ENCODE measurements at places on chromosomes 1 and 21.

GRCh38 chr1:209624558-209625549 lies 27.4 kb downstream of the LAMB3 start:
- no peak for DNase-seq

- DNase-seq, result peak; percentile 3
Observed at GRCh38 chr1:227131193-227131592, 187.1 kb downstream of the CDC42BPA start.

- DNase-seq, result no peak
Observed at GRCh38 chr1:216632980-216633379, 90.2 kb downstream of the ESRRG start.

GRCh38 chr1:27542463-27543273 lies 52.7 kb upstream of the WASF2 start:
- no peak for DNase-seq

GRCh38 chr1:160114085-160114484 lies 1.5 kb upstream of the ATP1A2 start:
- no peak for DNase-seq

GRCh38 chr1:100902365-100902764 lies 6.5 kb downstream of the SLC30A7 start:
- no peak for DNase-seq

DNA sequence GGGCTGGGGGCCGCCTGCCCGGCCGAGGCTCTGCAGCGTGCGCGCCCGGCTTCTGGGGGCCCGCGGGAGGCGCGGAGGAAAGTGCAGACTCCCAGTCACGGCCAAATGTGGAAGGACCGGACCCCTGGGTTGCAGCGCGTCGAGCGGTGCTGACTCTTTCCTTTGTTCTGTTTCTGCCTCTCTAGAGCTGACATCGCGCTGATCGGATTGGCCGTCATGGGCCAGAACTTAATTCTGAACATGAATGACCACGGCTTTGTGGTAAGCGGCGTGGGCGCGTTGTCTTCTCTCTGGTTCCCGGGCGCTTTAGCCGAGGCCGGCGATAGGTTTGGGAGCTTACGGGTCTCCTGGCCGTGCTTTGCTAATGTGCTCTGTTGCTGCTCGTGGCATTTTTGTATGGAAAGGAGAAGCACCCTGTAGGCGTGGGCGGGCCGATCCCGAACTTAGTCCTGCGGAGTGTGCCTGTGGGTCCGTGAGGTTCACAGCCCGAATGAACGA lies 629 bp downstream of the PGD start:
- no peak for DNase-seq

DNA sequence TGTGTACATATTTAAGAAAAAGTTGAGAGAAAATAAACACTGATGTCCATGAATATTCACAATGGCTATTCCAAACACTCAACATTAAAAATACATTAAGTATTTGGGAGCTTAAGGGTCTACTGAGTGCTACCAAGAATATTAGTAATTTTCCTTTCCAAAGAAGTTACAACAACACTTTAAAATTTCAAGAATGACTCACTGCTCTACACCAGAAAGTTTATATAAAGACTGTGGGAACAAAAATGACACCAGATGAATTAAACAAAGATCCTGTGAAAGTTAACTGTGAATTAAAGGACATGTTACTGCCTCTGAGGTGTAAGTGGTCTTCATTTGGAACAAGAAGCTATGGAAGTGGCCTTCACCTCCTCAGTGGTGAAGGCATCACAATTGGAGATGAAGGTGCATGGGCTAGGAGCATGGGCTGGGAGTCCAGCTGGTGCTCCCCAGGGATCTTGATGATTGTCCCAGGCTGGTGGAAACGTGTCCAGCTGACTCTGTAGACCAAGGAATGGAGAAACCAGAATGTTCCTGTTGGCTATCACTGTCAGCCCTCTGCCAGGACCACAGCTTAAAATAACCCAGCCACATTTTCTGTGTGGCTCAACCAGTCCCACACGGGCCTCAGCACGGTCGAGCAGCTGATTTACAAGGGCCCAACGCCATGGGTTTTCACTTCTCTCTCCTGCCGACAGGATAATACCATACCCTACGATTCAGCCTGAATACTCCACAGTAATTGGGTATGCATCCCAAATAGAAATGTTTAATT lies 28.8 kb downstream of the TAF5L start:
- DNase-seq, result peak; percentile 52

- peak; percentile 45 for DNase-seq
Observed at GRCh38 chr1:99590578-99591209, 55.2 kb upstream of the PALMD start.

DNA sequence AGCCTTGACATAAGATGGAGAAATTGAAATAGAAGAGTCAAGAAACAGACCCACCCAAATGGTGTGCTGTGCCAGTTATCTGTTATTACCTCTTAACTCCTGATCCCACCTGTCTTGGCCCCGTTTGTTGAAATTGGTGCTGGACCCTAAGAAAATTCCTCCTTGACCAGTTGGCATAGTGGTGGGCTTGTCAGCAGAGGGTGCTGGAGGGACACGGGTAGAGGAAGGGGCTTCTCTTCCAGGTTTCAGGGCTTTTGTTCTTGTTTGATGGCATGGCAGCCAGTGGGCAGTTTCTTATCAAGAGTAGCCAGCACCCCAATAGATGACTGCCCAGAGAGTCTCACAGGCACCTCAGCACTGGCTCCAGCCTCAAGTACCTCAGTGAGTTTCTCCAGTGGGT lies 51.6 kb downstream of the PCBP3 start:
- no peak for DNase-seq

- DNase-seq, result no peak
Observed at GRCh38 chr1:204703826-204704612, 18.5 kb upstream of the LRRN2 start.

DNA sequence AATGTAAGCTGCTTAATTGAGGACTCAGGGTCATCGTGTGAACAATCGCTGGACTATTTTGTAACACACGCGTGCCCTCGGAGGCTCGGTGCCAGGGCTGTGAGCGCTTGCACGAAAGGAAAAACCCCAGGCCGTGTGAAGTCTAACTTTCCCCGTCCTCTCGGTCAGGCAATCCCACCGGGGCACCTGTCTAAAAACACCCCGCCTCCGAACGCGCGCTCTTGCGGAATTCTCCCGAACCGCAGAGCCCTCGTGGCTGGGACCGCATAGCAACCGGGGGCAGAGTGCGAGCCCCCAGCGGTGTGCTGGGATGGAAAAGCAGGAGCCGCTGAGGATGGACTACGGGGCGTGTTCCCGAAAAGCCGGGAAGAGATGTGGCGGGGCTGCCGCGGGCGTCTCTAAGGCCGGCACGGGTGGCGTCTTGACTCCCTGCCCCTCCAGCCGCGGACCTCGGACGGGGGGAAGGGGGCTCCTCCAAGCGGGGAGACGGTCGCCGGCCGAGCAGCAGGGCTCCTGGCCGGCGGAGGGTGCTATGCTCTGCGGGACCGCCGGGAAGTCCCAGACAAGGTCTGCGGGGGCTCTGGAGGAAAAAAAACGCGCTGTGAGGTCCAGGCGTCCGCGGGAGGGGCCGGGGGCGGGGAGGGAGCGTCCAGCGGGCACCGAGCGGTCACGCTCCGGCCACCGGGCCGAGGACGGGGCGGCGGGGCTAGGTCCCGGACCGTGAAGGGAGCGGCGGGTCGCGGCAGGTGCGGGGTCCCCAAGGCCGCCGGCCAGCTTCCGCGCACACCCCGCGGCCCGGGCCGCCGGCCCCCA lies 936 bp downstream of the ZBTB21 start:
- DNase-seq, result no peak

DNA sequence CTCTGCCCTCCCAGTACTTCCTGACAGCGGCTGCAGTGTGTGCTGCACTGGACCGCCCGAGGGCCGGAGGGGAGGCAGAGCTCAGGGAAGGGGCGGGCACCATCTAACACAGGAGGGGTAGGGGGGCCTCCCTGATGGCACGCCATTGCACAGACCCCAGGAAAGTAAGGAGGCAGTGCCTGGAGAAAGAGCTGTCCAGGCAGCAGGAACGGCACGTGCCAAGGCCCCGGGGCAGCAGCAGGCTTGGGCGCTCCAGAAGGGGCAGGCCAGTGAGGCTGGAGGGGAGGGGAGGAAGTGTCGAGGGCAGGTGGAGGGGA lies 110.7 kb downstream of the CRYAA start:
- no peak for DNase-seq

GRCh38 chr1:178254433-178254832 lies 160.5 kb downstream of the RASAL2 start:
- DNase-seq, result no peak

- DNase-seq, result peak; percentile 23
Observed at GRCh38 chr1:47703981-47704596, 266.2 kb downstream of the FOXD2 start.

DNA sequence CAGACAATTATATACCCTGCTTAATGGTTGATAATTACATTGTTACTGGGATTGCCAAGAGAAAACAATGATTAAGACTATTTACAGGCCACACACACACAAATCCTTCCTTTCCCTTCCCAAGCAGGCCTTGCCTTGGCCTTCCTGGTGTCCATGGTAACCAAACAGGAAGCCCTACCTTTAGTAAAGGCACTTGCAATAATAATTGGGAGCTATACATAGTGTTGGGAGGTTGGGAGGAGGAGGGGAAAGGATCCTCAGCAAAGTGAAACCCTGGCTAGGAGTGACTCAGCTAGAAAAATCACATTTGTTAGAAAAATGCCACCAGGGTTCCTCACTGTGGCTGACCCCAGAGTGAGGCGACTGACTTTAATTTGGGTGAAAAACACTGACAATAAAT lies 122.3 kb upstream of the ADAR start:
- no peak for DNase-seq

DNA sequence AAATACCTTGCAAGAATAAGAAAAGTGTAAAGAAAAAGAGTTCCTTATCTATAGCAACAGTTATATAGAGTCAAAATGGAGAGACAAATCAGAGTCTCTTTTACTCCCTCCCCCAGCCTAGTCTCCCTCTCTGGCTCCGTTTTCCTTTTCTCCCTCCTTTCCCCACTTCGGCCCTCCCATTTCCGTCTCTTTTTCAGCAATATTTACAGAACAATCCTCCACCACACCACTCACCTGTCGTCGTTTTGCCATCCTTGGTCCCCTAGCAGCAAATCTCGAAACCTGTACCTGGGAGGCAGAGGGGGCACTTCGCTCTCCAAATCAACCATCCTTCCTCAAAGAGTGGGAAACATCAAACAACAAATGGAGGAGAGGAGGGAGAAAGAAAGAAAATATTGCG lies 259 bp downstream of the KCNT2 start:
- no peak for DNase-seq

DNA sequence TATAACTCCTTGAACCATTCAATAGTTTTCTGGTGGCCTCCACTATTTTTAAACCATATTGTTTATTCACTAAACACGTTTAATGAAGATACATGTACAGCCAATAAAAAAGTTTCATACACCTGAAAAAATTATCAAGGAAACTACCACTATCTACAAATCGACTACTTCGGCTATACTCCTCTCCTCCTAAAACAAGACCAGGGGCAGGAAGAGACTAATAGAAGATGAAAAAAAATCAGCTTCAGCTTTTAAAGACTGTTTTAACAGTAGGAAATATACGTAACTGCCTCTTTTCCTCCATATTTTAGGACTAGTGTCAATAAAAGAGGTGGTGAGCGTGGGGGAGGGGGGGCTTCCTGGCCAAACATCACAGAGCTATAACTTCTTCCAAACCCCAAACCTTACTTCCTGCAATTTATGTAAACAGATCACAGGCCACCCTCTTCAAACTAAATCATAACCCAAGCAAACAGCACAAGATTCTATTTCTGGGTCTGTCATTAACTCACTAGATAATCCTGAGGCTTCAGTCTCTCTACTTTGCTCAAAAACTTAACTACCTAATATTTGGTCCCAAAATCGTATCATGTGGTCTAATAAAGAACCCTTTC lies 15.1 kb downstream of the FOXJ3 start:
- DNase-seq, result no peak

GRCh38 chr21:41582298-41582840 lies 74.4 kb upstream of the TMPRSS2 start:
- DNase-seq, result no peak

DNA sequence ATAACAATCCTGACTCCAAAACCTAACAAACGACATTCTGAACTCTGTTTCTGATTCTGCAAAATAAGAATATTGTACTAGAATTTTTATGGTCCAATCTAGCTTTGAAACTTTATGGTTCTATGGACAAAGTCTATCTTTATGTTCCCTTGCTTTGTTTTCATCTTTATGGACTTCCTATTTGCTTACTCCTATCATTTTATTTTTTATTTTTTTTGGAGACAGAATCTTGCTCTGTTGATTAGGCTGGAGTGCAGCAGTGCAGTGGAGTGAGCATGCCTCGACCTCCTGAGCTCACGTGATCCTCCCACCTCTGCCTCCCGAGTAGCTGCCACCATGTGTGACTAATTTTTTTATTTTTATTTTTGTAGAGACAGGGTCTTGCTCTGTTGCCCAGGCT lies 3.6 kb downstream of the NRAS start:
- DNase-seq, result no peak

GRCh38 chr1:74858136-74858535 lies 125.2 kb downstream of the TYW3 start:
- no peak for DNase-seq

DNA sequence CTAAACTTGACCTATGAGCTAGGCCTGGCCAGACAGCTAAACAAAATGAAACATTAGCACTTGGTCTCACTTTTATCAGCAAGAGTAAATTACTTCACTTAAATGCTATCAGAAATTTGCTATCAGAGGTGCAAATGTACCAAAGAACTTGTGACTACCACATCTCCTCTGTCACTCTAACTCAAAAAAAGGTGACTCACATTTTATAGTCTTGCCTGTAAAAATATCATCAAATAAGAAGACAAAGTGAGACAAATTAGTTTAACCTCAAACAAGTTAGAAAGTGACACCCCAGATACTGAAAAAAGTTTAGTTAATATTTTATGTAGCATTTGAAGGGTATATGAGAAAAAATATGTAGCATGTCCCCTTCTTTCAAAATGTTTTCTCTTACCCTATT lies 76.9 kb downstream of the EPS15 start:
- DNase-seq, result no peak

DNA sequence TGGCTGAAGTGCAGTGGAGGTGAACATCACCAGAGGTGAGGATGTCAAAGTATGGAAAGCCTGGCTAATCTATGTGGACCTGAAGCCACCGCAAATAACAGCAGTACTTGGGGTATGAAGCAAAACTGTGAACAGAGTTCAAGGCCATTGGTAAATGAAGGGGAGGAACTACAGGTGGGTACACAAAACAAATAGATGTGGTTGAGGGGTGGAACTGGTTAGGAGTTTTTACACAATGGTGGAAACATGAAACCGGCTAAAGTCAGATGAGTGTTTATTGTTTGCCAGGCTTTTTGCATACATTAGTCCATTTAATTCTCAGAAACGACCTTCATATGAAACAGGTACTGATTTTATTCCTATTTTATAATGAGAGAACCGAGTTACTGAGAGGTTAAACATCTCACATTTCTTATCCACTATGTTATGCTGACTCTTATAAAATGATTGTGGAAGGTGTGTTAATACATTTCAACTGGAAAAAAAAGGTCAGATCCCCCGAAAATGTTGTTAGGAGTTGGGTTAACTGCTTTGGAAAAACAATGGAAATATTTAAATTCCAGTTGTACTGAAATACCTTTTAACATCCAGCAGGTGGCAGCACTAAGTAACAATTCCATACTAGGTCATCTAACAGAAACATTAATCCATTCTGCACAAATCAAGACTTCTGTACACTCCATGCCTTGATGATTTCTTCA lies 44.3 kb upstream of the GTF2B start:
- no peak for DNase-seq

- no peak for DNase-seq
Observed at GRCh38 chr1:219564109-219564508, 48.8 kb downstream of the ZC3H11B start.
